H1 (cell line): ENCODE measurements at places on chromosomes 6 and 20. TPM values are rescaled to one million over a fixed set of nuclear protein-coding genes. Genes with fewer than 3 reads are reported as not detected.

- no peak for DNase-seq
These were observed at the start of gene HAO1 for GRCh38 chr20:7940341-7940740. HAO1 (minus strand) TSS chr20:7940458; CDS start chr20:7940422, 36 bp downstream.

The HELZ2 gene
- 17.5 and 18.2 TPM in 2 replicates for total RNA-seq

GRCh38 chr6:164114651-164115050 is 700.1 kb downstream of the QKI start:
- DNase-seq: no peak

GRCh38 chr6:15143086-15143485 is 102.8 kb upstream of the JARID2 start:
- no peak for DNase-seq

The SDC4 gene
- 59.2 and 60.2 TPM in 2 replicates for total RNA-seq

DNA sequence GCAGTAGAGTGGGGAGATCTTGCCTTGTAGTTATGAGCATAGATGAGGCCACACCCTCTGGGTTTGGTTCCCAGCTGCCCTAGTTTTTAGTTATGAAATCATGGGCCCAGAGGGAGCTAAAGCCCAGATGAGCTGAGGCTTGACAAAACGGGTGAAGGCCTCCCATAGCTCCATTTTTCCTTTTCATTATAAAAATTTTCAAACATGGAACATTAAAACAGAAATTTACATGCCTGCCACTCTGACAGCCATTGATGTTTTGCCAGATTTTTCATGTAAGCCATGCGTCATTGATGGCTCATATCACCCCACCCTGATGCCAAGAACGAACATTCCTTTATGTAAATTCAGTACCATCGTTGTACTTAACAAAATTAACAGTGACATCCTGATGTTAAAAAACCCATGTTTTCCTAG is 67.9 kb downstream of the IGF2R start:
- DNase-seq: no peak

DNA sequence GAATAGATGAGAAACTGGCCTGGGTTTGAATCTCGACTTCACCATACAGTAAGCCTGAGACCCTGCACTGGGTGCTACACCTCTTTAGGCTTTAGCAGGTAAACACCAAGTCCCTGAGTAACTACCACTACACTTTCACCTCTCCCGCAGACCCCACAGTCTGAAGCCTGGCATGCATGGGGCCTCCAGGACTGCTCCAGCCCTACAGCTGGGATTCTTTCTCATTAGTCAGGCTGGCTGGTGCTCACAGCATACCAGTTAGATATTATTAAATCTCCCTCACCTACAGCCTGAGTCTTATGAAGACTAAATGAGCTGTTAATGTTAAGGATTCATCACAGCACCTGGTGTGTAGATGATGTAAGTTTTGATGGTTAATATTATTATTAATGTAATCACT is 388.7 kb downstream of the ARHGAP18 start:
- no peak for DNase-seq

GRCh38 chr6:28580475-28580874 is 54.8 kb downstream of the GPX5 start:
- DNase-seq: no peak

The SLC17A9 gene
- 31.1 and 35.2 TPM in 2 replicates for total RNA-seq

- no peak for DNase-seq
These were observed 20.1 kb downstream of the SRC start for GRCh38 chr20:37365760-37366638.

The KIF6 gene
- total RNA-seq: 0.65 and 1.5 TPM in 2 replicates

DNA sequence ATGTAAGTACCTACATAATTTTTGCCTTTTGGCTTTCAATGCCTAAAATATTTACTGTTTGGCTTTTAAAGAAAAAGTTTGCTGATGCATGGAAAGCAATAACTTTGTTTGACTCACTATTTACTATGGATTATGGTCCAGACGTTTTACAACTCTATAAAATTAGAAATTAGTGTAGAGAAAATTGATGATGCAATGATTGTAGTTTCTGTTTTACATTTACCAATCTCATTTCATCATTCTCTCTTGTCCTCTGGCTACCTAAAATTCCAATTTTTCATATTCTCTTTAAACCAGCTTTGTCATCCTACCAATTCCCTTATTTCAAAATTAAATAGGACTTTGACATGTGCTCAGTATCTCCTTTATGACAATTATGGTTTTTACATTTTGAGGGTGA is 131.0 kb downstream of the IMPG1 start:
- no peak for DNase-seq

DNA sequence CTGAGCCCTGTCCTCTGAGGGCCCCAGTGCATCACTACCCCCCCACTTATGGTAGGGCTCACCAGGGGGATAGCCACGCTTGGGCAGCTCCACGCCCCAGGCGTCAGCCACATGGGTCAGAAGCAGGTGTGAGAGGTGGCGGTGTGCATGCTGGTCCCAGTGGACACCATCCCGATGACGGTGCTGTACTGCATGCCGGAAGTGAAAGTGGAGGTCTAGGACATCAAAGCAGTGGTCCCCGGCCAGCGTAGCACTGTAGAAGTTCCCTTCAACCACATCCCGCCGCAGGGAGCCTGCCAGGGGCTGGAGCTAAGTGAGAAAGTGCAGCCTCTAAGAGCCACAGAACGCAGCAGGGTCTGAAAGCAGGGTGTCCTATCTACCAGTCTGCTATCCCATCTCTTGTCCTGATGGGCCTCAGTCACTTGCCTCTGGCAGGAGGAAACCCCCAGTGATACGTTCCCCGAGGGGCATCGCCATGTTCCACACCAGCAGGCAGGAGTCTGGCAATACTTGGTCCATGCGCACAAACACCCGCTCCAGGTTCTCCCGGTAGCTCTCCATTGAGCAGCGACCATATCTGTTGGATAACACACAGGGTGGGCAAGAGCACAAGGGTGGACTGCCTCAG is 2.2 kb downstream of the PCED1A start:
- DNase-seq: no peak

The GTSF1L gene
- not detected in 2 replicates for total RNA-seq

GRCh38 chr20:49693435-49694171 is 20.1 kb downstream of the B4GALT5 start:
- no peak for DNase-seq

The NOX3 gene
- total RNA-seq: not detected in 2 replicates

DNA sequence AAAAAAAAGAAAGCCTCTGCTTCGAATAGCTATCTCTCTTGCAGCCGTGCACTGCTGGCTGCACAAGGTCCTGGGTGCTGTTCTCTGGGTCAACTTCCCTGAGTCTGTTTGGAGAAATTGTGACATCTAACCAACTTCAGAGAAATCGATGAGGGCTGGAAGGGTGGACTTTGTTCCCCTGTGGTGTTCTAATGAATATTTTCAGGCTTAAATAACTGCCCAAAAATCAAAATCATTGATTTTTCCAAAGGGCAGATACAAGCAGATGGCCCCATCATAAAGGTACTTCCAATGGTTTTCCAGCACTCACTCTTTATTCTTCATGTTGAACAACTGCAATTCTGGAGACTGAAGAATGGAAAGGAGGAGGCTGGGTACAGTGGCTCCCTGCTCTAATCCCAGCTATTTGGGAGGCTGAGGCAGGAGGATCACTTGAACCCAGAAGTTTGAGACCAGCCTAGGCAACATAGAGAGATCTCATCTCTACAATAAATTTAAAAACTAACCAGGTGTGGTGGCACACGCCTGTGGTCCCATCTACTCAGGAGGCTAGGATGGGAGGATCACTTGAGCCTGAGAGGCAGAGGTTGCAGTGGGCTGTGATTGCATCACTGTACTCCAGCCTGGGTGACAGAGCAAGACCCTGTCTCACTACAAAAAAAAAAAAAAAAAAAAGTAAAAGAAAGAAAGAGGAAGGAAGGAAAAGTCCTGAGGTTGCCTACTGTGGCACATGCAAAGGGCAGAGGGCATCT is 59.1 kb downstream of the FOXA2 start:
- DNase-seq: no peak

The C20orf202 gene
- not detected in 2 replicates for total RNA-seq

- no peak for DNase-seq
These were observed 42.4 kb upstream of the ADGRF4 start for GRCh38 chr6:47655719-47656595.

DNA sequence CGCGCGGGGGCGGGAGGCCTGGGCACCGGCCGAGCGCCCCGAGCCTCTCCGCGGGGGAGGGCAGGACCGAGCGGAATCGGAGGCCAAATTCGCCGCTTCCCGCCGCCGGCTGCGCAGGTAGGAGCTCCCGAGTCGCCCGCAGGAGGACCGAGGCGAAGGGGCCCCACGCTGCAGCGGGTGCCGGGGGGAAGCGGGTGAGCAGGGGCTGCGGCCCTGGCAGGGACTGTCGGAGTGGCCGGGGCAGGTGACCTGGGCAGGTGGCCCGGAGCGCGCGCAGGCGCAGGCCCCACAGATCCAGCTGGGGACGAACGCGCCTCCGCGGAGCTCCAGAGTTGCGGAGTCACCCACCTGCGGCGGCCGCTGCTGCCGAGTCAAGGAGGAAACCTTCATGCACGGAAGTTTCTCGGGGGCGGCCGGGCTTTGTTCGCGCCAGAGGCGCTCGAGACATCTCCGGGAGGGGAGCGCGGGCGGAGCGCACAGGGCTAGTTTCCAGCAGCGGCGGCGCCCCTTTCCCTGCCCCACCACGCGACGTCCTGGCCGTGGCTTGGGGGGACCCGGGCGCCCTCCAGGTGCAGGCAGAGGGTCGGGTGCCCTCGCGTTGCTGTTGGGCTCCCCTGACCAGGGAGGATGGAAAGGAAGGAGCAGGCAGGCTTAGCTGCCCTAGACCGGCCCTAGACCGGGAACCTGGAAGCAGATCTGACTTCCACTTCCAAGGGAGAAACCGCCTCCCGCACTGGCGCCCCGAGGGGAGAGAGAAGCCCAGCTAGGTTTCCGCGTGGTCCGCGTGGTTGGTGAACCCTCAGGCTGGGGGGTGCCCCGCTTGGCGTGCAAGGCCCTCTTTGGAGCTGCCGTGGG is 590 bp downstream of the SLCO4A1 start:
- DNase-seq: peak; percentile 73

- DNase-seq: no peak
These were observed 32.9 kb upstream of the TENT5A start for GRCh38 chr6:81785377-81785776.

DNA sequence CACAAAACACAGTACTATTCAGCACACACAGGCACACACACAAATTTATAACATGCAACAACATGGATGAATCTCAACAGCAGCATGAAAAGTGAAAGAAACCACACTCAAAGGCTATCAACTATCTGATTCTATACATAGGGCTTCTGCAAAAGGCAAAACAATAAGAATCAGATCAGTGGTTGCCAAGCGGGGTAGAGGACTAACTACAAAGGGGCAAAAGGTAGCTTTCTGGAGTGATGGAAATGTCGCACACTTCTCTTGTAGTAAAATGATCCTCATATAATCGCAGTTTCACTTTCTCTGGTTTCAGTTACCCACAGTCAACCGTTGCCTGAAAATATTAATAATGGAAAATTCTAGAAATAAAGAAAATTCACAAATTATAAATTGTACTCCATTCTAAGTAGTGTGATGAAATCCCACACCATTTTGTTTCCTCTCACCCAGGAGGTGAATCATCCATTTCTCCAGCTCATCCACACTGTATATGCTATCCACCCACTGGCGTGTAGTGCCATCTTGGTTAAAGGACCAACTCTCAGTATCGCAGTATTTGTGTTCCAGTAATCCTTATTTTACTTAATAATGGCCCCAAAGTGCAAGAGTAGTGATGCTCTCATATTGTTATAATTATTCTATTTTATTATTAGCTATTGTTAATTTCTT is 12.8 kb upstream of the PLN start:
- DNase-seq: no peak

DNA sequence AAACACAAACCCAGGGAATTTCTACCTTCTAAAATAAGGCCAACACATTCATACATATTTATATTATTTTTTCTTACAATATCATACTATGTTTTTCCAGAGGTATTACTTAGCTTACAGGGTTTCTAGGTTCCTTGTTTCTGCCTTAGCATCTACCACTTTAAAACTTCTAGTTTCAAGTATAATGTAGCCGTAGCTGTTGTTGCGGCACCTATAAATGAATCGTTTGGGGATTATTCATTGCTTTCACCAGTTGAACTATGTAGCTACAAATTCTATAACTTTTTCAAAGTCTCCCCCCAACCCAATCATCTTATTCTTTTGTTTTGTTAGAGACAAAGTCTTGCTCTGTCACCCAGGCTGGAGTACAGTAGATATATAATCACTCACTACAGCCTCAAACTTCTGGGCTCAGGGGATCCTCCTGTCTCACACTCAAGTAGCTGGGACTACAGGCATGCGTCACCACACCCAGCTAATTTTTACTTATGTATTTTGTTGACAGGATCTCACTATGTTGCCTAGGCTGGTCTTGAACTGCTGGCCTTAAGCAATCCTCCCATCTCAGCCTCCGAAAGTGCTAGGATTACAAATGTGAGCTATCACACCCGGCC is 43.9 kb downstream of the TNFAIP3 start:
- DNase-seq: no peak

The RGS19 gene
- total RNA-seq: 12.7 and 13.1 TPM in 2 replicates

DNA sequence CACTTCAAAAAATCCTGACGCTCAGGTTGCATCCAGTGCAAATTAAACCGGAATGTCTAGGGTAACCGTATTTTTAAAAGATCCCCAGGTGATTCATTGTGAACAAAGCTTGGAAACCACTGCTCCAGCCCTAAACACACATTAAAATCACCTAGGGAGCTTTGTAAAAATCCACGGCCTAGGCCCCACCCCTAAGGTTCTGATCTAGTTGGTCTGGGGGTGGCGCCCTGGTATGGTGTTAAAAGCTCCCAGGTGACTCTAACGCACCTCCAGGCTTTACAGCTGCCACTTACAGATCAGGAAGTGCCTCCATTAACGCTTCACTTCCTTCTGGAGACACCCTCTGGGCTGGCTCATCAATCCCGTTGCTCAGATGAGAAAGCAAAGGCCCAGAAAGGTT is 92.2 kb downstream of the GRM4 start:
- DNase-seq: no peak

GRCh38 chr6:161244725-161245124 is 29.1 kb downstream of the AGPAT4 start:
- no peak for DNase-seq

The MPIG6B gene
- not detected in 2 replicates for total RNA-seq

DNA sequence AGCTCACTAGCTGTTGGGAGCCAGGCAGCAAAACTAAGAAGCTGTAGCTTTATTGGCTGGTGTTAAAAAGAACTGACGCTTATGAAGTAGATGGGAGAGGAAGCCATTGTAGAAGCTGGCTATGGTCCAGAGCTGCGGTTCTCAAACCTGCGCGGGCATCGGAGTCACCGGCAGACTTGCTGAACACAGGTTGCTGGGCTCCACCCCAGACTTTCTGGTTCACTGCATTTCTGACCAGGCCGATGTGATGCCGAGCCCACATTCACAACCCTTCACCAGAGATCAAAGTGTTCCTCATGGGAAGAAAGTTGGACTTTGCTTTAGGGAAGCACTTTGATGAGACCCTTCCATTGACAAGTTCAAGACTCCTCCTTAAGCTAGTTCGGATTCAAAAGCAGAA is 231.6 kb downstream of the QKI start:
- DNase-seq: no peak

The UTRN gene
- total RNA-seq: 91.2 and 112 TPM in 2 replicates

- DNase-seq: no peak
These were observed 2.6 kb downstream of the MPIG6B start for GRCh38 chr6:31725502-31726350.

GRCh38 chr6:128446497-128446896 is 73.9 kb downstream of the PTPRK start:
- no peak for DNase-seq
